ENCODE measurements at places on chromosomes 7 and 10.

- DNase-seq: no peak
Measured at GRCh38 chr10:73785721-73786511, 510 bp downstream of the ZSWIM8 start.

DNA sequence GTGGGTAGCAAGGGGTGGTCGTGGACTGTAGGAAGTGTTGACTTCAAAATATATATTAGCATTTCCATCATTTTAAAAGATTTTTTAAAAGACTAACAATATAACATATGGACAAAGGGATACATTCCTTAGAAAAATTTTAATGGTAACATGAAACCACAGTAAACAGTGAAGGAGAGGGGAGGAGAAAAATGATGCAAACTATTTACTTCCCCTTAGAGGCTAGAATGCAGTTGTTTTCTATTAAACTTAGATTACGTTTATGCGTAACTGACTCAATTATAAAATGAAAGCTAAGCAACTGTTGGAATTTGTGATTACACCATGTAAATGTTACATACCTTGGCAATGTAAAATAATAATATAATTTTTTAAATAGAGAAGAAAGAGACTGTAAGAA lies 41.3 kb downstream of the CALD1 start:
- DNase-seq: no peak

DNA sequence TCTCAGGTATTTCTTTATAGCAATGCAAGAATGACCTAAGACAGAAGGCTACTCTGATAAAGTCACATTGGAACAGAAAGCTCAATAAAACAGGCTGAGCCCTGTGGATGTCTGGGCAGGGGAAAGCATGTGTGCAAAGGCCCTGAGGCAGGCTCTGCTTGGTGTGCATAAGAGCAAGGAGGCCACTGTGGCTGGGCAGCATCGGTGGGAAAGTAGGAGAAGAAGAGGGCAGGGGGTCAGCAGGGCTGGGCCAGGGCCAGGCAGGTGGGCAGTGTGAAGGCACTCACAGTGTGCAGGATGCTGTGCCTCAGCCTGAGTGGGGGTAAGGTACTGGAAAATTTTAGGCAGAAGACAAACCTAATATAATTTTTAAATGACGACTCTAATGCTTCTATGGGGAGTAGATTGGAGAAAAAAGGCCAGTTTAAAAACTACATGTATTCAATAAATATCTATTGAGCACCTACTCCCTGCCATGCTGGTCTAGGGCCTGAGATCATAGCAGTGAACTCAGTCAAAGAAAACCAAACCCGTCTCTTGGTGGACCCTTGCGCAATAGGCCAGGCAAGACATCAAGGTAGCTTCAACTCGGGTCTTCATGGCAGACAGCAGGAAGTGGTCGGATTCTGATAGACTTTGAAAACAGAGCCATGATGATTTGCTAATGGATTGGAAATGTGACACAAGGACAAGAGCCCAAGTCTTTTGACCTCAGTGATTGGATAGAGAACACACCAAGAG lies 572.3 kb downstream of the TCERG1L start:
- DNase-seq: peak; percentile 16

- DNase-seq: no peak
Measured at GRCh38 chr7:122790132-122790531, 87.4 kb upstream of the RNF148 start.

- DNase-seq: no peak
Measured at GRCh38 chr7:113890331-113891030, 28.3 kb downstream of the PPP1R3A start.

GRCh38 chr7:128350708-128351295 lies 7.1 kb upstream of the RBM28 start:
- no peak for DNase-seq

GRCh38 chr10:83909001-83909400 lies 230.3 kb upstream of the GHITM start:
- DNase-seq: no peak

All from dorsolateral prefrontal cortex (tissue), 122 donors.